IPS DF 6.9 (cell line): ENCODE measurements at places on chromosomes 2 and 18.

GRCh38 chr18:75246721-75247610, 36.4 kb downstream of the TSHZ1 start:
- no peak for DNase-seq

DNA sequence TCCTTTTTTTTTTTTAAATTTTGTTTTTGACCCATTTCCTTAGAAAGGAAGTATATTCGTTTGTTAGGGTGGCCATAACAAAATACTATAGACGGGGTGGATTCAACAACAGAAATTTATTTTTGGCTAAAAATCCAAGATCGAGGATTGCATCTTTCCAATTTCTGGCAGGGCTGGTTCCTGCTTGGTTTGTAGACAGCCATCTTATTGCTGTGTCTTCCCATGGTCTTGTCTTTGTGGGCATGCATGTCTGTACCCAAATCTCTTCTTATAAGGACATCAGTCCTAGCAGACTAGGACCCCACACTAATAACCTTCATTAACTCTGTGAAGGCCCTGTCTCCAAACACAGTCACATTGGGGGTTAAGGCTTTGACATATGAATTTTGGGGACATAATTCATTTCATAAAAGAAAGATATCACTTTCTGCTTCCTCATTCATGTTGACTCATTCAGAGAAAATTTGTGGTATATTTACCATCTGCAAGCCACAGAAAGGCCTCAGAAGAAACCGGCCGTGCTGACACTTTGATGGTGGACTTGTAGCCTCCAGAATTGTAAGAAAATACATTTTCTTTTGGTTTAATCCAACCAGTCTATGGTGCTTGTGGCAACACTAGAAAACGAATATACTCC, 262.1 kb downstream of the LPIN1 start:
- DNase-seq = no peak

- DNase-seq = no peak
Measured at GRCh38 chr2:232611559-232612218, 21.7 kb upstream of the EFHD1 start.

GRCh38 chr2:37873749-37874330, 51.2 kb upstream of the RMDN2 start:
- no peak for DNase-seq

DNA sequence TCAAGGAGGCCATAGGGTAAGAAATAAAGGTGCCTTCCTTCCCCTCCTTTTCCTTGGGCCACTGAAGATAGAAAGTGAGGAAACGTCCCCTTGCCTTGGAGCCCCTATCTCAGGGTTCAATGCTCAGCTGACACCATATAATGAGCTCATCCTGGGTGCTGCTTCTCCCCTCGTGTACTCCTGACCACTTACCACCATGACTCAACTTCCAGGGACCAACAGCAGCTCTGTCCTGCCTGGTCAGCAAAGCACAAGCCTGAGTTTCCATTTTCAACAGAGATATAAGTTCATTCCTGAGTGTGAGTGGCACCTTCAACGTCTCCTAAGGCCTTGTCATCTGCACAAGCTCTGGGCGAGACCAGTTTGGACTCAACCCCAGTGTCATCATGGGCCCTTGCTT, 151.2 kb downstream of the CAPN13 start:
- DNase-seq = no peak

- no peak for DNase-seq
Measured at GRCh38 chr2:215979620-215980019, 33.7 kb downstream of the MREG start.

DNA sequence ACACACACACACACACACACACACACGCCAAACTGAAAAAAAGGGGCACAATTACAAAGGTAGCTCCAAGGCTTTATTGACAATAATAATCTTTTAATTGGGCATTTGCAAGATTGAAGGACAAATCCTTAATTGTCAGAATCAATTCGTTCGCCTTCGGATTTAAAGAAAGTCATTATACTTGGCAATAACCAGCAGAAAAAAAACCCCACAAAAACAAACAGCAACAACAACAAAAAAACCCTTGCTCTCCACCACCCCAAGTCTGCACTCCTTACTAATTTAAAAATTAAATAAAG, 1.8 kb upstream of the HOXD8 start:
- DNase-seq = no peak

GRCh38 chr2:54394392-54394791, 61.7 kb upstream of the SPTBN1 start:
- DNase-seq = no peak

DNA sequence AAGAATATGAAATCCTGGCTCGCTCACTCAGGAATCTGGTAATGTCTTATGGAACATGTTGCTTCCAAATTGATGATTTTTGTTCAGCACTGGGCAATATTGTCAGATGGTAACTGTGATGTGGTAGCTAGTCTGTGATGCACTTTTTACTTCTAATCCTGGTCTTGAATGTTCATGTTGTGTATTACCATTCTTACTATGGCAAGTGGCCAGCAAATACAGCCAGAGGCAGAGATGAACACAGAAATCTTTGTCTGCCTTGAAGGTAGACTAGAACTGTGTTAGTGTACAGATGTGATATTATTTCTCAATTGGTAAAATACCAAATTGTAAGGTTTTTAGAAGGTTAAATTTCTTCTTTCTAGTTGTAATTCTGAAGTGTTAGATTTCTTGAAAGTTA, 83.3 kb downstream of the UBE2E3 start:
- no peak for DNase-seq

DNA sequence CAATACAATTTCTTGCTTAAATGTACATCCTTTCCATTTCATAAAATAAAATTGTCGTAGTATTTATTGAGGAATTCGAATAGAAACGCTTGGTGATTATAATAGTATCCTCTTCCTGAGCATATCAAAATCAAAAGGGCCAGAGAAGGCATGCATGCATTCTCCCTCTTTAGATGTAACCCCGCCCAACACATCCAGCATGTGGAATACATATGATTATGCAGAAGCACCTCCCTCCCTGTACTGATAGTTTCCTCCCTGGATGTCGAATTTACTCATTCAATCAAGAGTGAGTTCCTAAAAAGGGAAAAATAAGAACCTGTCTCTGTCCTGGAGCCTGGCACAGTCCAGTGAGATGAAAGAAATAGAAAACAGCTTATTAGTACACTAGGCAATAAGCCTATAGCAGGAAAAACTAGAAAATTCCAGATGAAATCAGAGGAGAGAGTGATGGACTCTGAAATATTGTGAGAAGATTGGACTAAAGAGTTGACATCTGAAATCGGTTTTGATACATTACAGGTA, 262.9 kb downstream of the RDH14 start:
- DNase-seq = no peak

GRCh38 chr2:88690591-88691338, 708 bp upstream of the RPIA start:
- no peak for DNase-seq

DNA sequence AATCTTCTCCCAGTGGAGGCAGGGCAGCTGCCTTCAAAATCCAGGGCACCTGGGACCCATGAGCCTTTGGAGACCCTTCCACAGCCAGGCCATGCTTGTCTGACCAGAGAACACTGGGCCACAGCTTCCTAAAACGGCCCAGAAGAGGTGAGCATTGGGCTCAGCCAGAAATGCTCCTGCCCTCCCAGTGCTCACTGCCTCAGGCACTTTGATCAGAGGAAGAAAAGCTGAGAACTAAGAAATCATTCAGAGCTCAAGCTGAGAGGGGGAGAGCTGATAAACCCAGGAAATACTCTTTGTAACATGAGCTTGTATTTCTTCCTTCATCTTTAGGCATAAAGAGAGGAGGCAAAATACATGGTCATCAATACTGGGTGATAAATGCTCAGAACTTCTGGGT, 365.5 kb upstream of the KLHL29 start:
- no peak for DNase-seq

DNA sequence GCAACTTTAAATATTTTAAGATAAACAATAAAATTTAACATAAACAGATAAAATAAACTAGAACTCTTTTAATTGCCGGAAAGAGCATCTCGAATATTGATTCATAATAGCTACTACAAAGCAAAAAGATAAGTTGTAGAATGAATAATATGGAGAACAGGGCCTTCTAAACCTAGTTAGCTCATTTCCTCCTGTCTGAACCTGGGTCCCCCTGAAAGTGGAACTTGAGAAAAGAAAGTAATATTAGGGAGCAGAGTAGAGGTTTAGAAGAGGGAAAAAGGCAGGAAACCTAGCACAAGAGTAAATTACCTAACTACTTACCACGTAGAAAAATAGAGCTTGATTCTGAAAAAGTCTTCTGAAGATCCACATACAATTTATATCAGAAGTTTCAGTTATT, 80.7 kb upstream of the NETO1 start:
- DNase-seq = no peak
